ENCODE measurements at places on chromosomes 11 and 22. TPM values are rescaled to one million over a fixed set of nuclear protein-coding genes. Genes with fewer than 3 reads are reported as not detected.

The LARGE2 gene
- total RNA-seq = 0.64 TPM

The NLRP6 gene
- 6.9 TPM for total RNA-seq

- peak; percentile 86 for DNase-seq
Observed at GRCh38 chr11:117950301-117950700, 21.1 kb upstream of the TMPRSS13 start.

DNA sequence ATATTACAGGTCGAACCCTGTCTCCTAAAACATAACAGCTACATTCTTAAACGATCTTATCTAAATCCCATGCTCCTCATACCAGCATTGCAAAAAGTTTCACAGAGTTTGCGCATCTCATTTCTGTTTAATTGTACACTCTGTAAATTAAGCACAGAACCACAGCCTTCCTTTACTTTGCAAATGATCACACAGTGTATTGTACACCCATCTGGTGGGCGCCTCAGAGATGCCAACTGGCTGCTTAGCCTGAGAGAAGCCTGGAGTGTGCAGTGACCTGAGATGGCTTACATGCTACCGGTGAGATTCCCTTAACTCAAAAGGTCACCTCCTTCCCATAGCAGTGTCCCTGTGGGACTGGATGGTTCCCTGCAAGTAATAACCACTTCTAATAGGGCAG, 1077.3 kb downstream of the OPCML start:
- no peak for DNase-seq

DNA sequence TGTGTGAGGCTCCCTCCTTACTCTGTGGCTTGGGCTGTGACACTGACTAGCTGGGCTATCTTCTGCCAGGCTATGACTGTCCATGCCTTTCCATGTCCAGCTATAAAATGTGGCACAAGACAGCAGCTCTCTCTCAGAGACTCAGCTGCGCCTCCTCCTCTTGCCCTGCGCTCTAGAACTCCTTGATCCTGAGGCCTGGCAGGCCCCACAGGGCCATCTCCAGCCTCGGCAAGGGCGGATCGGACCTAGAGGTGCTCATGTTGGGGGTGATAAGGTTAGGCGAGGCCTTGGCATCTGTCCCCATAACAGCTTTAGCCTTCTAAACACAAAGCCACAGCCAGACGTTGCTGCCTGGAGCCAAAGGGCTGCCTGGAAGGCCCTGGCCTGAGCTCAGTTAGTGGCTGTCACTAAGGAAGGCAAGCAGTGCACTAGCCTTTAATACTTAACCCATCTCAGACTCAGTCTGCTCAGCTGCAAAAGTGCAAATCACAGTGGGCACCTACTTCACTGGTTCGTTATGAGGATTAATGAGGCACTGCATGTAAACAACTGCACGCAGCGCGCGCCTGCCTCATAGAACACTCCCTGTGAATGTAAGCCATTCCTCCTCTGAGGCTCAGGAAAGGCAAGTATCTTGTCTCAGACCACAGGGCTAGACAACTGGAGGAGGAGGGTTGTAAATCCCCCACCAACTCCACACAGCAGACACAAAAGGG, 1.2 kb downstream of the GUCD1 start:
- no peak for DNase-seq
